Transverse colon (tissue), 4 donors: ENCODE measurements at places on chromosomes 6 and 20. TPM values are rescaled to one million over a fixed set of nuclear protein-coding genes. Genes with fewer than 3 reads are reported as not detected.
A peak's percentile ranks its signal among the peaks of the same experiment; 100 is the strongest.

DNA sequence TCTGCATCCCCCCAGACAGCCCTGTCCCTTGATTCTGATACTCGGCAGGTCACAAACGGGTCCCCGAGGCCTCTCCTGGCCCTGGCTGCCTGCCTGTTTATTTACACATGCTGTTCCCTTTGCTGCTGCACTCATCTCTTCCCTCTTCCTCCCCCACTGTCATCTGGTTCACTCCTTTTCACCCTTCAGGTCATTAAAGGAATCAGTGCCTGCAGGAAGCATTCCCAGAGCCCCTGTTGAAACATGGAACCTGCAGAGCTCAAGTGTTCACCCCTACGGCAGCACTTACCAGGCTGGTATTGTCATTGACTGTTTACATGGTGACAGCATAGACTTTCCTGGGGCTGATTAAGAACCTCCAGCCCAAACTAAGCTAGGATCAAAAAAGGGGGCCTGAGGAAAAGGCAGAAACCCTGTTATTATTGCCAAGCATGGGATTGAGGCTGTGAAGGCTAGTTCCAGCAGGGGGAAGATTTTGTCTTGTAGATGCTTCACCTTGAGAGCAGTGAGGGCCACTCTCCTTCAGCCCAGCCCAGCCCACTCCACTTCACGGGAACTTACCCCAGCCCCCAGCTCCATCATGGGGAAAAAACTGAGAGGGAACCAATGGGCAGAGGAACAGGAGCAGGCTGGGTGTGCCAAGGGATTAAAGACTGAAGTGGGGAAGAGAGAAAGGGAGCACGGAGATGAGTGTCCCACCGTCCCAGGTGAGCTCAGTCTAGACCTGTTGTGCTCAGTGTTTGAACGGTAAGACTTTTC lies 73.2 kb downstream of the JPH2 start:
- DNase-seq = no peak

DNA sequence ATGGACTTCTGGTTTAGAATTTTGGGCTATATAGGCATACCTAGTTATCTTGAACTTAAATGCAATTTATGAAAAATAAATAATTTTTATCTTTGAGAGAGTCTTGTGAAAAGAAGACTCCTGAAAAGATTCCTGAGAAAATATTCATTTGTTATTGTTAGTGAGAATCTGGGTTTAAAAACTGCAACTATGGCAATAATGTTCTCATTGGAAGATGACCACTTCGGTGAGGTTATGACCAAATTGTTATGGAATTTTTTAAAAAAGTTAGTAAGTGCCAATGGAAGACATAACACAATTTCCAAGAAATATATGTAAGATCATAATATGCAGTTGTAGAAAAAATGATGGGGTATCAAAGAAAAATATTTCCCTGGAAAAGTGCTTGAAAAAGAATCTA lies 46.3 kb downstream of the GRIK2 start:
- DNase-seq = no peak

DHX16 gene
- total RNA-seq = 39.6 TPM

GRCh38 chr6:93391965-93392364 lies 27.4 kb downstream of the EPHA7 start:
- no peak for DNase-seq

DNA sequence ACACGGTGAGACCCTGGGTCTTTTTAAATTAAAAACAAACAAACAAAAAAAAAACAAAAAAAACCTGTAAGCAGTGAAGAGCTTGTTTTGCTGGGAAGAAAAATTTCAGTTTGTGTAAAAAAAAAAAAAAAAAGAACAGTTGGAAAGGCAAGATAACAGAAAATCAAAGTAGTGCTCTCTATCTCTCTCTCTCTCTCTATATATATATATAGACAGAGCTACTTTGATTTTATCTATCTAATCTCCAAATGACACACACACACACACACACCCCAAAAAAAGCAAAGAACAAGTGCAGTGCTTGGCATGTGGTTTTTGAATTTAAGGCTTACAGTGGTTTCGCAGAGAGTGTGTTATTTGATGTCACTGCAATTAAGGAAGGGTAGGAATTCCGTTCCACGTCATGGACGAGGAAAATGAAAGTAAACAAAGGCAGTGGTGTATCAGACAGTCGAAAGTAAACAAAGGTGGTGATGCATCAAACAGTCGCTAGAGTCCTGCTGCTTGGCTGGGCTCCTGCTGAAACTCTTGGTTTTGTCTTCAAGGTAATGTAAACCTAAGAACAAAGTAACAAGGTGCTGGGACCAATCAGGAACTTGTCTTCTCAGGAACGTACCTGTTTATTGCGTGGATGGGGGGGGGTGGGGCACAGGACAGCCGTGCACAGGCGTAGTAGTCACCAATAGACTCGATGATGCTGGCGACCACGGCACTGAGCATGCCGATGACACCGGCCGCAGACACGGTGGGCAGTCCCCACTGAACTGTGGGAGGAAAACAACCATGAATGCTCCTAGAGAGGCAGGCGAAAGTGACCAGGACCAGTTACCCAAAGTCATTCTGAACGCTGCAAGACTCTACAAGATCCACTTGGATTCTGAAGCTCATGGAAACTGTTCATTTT lies 131.8 kb downstream of the SLC23A2 start:
- peak; percentile 20 for DNase-seq

RPRD1B gene
- 35.9 TPM for total RNA-seq
